ACHN (cell line): ENCODE measurements at places on chromosomes 4 and X.

- no peak for DNase-seq
Measured at GRCh38 chr4:47612116-47613023, 127.3 kb downstream of the ATP10D start.

- DNase-seq = peak; percentile 2
Measured at GRCh38 chrX:22159071-22159470, 113.6 kb upstream of the CBLL2 start.

DNA sequence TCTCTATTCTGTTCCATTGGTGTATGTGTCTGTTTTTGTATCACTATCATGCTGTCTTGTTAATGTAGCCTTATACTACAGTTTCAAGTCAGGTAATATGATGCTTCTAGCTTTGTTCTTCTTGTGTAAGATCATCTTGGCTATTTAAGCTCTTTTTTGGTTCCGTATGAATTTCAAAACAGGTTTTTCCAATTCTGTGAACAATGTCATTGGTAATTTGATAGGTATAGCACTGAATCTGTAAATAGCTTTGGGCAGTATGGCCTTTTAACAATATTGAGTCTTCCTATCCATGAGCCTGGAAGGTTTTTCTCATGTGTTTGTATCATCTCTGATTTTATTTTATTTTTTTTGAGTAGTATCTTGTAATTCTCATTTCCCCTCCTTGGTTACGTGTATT is 94.3 kb downstream of the ANAPC10 start:
- DNase-seq = no peak

DNA sequence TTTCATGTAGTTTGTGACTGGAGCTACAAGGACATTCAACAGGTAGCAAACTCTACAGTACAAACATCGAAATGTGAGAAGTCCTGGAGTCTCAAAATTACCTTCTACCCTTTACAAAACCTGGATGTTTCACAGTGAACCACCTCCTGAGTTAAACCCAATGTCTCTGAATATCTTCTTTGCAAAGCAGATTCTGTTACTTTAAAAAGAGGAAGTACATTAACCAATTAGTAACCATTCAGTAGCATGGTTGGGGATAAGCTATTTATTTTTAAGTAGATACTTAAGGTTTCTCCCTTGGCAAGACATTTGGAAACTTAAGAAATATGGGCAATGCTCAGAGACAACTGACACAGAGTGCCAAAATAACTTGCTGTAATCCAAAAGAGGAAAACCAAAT is 371.9 kb upstream of the NWD2 start:
- DNase-seq = no peak

GRCh38 chr4:48635310-48635709 is 144.8 kb downstream of the FRYL start:
- DNase-seq = peak; percentile 20

DNA sequence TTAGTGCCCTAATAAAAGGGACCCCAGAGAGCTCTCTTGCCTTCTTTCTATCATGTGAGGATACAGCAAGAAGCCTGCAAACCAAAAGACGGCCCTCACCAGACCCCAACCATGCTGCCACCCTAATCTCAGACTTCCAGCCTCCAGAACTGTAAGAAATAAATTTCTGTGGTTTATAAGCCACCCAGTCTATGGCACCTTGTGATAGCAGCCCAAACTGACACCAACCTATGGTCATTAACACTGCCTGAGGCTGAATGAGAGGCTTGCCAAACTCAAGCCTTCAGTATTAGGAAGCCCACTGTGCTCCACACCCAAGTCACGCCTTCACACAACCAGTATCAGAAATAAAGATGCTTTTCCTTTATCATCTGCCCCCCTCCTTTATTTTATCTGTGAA is 127.3 kb upstream of the KLF3 start:
- DNase-seq = no peak

DNA sequence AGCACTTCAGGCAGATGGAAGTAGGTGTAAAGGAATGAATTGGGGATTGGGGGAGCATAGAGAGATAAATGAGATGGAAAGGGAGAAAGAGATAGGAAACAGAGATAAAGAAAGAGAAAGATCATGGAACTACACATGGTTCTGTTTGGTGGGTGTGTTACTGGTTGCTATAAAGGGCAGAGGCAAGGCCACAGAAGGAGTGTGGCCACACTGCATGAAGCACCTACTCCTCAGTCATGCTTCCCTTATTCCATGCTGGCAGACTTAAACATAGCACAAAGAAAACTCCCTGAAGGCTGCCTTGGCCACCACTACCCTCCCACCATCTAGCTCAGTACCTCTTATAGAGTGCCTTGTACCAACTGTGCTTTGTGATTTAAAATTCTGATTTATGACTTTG is 56.9 kb downstream of the OPHN1 start:
- no peak for DNase-seq

DNA sequence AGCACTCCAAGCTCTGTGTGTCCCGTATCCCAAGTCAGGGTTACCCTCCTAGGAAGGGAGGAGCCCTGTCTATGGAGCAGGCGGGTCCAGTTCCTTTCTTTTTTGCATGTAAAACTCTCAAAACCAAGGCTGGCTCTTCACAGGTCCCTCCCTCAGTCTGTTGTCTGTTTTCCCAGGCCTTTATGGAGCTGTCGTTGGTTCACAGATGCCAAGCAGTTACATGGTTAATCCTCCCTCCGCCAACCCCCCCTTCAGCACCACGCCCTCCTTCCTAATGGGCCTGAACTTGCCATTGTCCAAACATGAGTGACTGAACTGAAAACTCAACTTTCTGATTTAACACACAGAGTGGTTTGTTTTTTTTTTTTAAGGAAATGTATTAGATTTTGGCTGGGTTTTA is 148.3 kb downstream of the STOX2 start:
- no peak for DNase-seq

DNA sequence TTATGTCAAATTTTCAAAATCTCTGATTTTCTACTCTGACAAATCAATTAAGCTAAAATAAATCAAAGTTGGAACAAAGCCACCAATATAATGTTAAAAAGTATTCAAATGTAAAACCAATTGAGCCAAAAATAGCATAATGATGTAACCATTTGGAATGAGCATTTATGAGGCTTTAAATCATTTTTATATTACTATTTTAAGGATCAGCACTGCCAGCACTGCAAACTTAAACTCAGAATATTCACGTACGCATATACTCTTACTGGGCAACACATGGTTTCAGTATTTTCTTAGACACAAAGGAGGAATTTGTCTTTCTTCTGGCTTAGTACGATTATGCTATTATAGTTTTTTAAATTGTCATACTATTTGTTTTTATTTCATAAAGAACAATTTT is 52.2 kb downstream of the AFAP1 start:
- no peak for DNase-seq

DNA sequence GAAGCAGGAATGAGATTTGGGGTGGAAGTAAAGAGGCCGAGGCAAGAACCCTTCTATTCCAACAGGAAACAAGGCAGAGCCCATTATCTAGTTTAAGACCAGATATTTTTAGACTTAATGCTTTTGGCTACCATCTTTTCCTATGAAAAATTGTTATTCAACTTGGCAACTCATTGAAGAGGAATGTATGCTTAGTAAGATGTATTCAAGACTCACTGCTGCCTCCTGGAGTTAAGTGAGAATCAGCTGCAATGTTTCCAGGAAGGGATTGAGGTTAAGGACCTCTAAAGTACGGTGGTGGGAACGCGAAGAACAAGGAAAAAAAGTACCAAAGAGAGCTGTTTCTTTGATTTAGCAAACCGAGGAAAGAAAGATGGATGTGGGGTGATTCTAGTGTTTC is 89.1 kb downstream of the RAPGEF2 start:
- DNase-seq = peak; percentile 78

DNA sequence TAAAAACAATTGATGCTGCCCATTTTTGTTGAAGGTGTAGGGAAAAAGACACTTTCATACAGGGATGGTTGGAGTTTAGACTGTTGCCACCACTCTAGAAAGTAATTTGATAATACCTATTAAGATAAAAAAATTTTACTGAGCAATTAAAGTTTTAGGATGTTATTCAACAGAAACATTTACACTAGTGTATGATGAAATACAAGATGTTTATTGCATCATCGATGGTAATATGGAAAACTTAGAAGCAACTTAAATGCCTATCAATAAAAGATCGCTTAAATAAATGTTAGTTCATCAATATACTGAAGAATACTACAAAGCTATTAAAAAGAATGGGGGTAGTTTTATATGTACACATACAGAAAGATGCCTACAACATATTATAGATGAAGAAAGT is 9.2 kb upstream of the VSIG4 start:
- DNase-seq = no peak

DNA sequence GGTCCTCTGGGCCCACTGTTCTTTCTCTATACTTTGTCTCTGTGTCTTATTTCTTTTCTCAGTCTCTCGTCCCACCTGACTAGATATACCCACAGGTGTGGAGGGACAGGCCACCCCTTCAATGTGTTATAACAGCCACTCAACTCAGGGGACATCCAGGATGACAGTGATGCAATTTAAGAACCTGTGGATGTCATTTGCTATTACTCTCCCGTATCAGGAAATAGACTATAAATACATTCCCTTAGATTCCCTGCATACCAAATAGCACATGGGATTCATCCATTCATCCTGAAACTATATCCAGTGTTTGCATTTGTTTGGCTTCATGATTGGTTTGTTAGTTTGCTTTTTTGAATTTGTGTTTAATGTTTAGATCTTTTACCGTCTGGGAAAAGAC is 16.6 kb upstream of the QRFPR start:
- DNase-seq = no peak

GRCh38 chrX:14496674-14497073 is 32.7 kb upstream of the GLRA2 start:
- DNase-seq = no peak

GRCh38 chr4:54085284-54085683 is 14.7 kb upstream of the GSX2 start:
- DNase-seq = peak; percentile 78

- DNase-seq = peak; percentile 41
Measured at GRCh38 chr4:164779811-164780216, 25.9 kb downstream of the SMIM31 start.

DNA sequence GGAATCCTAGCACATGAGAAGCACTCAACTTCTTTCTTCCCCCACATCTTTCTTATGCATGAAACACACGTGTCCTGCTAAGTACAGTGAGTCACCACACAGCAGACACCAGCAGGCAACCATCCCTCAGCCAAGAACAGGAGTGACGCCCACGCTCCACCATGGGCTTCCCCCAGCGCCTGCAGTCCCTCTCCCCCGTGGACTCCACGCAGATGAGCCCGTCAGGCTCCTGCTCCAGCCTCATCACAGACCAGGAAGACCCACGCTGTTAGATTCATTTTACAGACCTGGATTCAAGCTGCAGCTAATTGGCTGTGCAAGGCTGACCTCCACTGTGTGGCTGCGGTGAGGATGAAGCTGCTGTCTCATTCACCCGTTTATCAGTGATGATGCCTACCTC is 16.7 kb downstream of the HMX1 start:
- no peak for DNase-seq

DNA sequence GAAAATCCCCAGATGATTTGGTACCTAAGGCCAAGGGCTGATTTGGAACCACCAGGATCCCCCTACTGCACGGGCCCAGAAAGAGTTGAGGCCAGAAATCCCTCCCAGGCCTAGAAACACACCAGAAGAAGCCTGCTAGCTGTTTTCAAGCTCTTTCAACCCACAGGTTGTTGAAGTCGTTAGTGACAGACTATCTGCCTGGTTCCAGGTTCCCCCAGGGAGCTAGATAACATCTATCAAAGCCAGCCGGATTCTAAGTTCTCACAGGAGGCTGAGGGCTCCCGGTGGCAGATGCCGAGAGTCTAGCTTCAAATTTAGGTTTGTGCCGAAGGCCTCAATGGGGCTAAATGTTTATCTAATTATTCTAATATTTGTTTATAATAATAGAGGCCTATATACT is 132.0 kb upstream of the ATP6AP2 start:
- no peak for DNase-seq

DNA sequence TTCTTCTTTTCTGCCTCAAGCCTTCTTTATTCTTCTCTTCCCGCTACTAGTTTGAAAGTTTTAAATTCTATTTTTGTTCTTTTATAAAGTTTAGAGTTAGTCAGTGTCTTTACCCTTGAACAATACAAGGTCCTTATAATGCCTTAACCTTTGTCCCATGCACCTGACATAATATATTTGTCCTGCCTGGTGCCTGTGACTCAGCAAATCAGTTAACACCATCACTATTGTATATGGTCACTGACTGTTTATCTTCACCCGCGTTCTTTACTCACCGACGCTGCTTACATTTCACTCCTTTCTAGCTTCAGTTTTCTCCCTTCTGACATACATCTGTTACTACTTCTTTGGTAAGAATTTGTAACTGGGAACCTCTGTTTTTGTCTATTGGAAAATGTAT is 5.7 kb downstream of the SMIM20 start:
- DNase-seq = no peak

- DNase-seq = no peak
Measured at GRCh38 chr4:2923141-2923551, 40.1 kb downstream of the NOP14 start.

DNA sequence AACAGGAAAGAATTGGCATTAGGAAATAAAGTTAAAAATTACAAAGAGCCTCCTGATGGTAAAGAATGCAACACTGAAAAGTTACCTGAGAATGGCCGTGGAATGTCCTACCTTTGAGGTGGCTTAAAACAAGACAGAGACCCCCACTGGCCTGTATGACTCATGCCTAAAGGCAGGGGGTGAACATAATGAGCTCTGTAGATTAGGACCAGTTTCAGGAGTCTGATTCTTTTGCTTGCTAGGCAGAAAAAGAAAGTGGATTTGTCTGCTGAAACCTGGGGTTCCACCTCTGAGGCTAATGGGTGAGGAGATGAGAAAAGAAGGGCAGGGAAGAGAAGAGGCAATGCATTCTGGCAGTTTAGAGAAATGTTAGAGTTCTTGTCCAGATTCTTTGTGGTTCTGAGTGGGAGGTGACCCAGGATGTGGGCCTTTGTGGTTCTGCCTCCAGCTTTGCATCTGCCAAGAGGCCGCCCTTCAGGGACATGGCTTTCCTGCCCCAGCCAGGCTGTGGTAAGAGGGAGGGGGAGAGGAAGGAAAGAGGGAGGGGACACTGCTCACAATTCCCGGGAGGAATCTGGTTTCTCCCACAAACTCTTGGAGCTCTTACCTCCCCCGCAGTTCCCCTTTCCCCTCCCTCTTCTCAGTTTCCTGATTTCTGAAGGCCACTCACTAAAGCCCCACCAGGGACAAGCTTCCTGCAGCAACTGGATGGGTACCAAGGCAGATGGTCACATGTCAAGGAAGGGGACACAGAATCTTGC is 109.6 kb downstream of the EFNB1 start:
- no peak for DNase-seq

GRCh38 chrX:103442536-103442901 is 66.2 kb downstream of the BEX3 start:
- DNase-seq = no peak

- DNase-seq = peak; percentile 75
Measured at GRCh38 chr4:83851261-83852084, 315.6 kb downstream of the GPAT3 start.

DNA sequence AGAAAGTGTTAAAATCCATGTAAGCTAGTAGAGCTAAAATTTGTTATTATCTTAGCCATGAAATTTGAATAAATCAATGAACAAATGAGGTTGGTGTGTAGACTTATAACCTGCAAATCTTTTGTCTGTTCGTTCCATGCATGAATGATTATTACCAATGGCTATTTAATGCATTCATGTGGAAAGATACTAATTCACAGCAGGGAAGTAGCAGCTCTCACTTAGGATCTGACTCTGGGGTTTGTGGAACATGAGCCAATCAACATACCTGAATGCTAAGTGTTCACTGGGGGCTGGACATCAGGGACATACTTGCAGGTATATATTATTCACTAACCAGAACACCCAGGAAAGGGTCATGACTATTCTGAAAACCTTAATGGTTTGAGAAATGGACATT is 444.1 kb downstream of the STIM2 start:
- DNase-seq = no peak
